RKO (cell line): ENCODE measurements at places on chromosomes 7 and 10.

DNA sequence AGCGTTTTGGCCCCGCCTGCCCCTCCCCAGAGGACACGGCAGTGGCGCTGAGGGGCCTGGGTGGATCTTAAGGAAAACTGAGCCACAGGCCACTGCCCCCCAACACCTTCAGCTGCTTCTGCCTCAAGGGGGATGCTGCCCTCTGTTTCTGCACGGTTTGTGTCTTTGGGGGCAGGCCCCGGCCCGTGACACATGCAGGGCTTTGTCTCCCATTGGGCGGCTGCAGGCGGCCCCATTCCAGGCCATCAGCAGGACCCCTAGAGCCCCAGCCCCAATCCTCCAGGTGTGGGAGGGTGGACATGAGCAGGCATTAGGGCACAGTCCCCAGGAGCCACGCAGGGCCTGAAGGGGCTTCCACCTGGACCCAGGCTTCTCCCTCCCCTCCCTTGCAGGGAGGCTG, 25.3 kb upstream of the PPP2R2D start:
- no peak for DNase-seq

- DNase-seq: no peak
Observed at GRCh38 chr10:76632767-76633051, 1004.9 kb downstream of the KCNMA1 start.

- no peak for DNase-seq
Observed at GRCh38 chr7:50379082-50379481, 71.1 kb downstream of the FIGNL1 start.

- no peak for DNase-seq
Observed at GRCh38 chr10:16662923-16663322, 141.2 kb upstream of the C1QL3 start.

DNA sequence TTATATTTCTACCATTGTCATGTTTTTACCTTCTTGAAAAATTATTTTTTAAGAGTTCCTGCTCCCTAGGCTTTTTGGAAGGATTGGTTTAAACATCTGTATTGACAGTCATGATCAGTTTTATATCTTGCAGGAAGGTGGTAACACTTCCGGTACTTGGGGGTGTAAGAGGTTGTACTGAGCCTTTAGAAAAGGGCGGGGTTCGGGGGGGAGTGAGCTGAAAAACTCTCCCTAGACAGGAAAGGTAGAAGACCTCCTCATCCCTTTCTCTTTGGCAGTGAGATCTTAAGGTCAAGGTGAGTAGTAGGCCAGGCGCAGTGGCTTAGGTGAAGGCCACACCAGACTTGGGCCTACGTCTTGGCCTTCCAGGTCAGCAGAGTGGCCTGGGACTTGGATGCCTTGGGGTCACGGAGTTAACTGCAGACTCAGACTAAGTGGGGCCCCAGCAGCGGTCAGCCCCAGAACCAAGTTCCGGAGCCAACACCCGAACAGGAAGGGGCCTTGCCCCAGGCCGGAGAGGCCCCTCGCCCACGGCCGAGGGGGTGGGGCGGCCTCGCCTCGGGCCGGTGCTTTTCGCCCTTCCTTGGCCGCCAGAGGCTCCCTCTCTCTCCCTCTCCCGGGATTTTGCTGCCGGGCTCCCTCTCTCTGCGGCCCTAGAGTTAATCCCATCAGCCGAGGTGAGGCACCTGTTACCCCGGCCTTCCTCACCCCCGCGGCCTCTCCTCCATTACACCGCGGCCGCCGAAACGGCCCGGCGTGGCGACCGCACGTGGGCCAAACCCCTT, at the start of gene PPP1R9A:
PPP1R9A (plus strand) TSS at position 569 of the 785 bp plus-strand sequence. CDS start 2,520 bp downstream, outside the sequence.
- peak; percentile 82 for DNase-seq

- DNase-seq: no peak
Observed at GRCh38 chr7:107128748-107129147, 40.1 kb upstream of the HBP1 start.

DNA sequence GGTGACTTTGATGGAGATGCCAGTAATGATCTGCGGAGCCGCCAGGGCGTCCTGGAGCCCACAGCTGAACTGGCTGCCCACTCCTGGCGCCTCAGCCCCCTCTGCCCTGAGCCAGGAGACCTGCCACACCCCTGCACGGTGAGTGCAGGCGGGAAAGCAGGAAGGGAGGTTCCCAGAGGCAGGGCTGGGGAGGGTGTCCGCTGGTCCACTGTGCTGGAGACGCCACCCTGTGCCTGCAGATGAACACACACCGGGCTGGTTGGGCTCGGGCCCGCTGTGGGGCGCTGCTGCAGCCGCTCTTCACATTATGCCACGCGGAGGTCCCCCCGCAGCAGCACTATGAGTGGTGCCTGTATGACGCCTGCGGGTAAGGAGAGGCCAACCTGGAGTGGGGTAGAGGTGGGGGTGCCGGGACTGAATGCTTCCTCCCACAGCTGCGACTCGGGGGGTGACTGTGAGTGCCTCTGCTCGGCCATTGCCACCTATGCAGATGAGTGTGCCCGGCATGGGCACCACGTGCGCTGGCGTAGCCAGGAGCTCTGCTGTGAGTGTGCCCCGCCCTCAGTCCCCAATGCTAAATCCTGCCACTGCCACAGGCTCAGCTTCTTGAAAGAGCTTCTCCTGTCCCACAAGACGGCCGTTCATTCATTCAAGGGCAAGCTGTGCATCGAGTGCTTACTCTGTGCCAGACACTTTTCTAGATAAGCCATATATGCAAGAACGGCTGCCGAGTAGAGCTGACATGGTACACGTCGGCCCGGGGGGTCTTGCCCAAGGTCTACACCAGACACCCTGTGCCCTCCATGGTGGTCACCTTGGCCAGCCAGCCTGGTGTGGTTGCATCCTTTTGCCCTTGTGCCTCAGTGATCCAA, 14.3 kb upstream of the ZNF467 start:
- no peak for DNase-seq

DNA sequence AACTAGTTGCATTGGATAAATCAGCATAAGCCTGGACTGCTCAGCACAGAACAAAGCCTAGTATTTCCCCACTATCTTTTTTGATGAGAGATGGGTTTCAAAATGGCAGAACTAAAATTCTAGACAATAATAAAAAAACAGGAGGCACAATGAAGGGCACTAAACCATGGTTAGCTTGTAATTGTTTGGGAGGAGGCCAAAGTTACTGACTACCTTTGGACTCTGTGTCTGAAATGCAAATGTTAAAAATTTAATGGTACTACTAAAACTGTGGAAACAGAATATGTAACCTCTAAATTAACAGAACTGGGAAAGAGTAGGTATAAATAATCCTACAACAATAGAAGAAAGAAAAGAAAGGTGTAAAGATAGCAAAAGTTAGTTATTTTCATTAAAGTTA, 13.0 kb downstream of the ADAM12 start:
- DNase-seq: no peak

DNA sequence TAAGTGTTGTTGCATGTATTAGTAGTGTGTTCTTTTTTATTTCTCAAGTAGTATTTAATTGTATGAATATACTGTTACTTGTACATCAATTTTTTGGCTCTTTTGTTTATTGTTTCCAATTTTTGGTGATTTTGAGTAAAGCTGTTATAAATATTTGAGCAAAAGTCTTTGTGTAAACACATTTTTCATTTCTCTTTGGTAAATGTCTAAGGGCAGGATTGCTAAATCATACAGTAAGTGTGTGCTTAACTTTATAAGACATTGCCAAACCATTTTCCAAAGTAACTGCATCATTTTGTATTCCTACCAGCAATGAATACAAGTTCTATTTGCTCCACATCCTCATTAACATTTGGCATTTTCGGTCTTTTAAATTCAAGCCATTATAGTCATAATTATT, 92.8 kb downstream of the ICA1 start:
- DNase-seq: no peak

DNA sequence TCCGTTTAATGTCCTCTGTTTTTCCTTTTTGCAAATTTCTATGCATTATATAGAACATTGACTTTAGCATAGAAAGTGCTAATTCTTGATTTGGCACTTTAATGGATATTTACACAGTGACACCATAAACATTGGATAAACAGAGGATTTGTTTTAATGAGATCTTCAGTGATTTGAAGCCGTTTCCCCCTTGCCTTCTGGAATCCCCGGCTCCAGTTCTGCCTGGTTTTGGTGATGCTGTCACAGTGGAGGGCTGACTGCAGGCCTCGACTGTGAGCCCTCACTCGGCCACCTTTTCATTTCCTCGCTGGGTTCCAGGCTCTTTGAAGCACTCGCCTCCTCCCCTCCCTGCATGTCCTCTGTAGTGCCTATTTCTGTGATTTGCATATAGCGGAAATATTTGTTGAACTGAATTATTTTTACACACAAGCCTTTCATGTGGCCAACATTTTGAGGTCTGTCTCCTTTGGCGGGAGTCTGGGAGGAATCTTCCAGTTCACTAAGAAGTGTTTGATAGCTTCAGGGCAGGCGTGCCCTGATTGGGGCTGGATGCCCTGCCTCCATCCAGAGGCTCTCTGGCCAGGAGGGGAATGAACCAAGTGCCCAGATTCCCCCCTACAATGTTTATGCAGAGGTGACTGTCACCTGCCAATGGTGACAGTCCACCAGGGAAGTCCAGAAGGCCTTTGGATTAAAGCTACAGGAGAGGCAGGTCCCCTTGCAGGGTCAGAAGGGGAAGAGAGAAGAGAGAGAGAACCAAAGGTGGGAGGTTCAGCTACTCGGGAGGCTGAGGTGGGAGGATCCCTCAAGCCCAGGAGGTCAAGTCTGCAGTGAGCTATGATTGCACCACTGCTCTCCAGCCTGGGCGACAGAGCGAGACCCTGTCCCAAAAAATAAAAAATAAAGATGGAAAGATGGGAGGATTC, 67.5 kb downstream of the CUX1 start:
- no peak for DNase-seq

- DNase-seq: no peak
Observed at GRCh38 chr10:51630640-51631005, 68.8 kb downstream of the CSTF2T start.

- no peak for DNase-seq
Observed at GRCh38 chr10:451021-451471, 238.4 kb downstream of the DIP2C start.

- DNase-seq: no peak
Observed at GRCh38 chr7:9200626-9201025, 767.2 kb downstream of the NXPH1 start.

DNA sequence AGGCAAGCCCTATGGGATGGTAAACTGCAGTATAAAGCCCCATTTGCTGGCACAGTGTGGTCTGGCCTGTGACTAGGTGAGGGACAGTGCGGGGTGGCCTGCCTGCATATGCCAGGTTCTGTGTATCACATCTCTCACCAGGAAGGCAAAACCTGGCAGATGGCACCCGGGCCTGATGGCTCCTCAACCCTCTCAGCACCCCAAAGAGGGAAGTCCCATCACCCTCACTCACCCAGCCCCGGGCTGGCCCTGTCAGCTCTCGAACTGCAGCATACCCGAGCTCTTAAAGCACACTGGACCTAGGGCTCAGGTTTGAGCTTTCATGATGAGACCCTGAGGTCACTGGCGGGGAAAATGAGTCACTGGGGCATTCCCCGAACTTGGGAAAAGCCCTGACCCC, 130.5 kb downstream of the LHPP start:
- DNase-seq: no peak

DNA sequence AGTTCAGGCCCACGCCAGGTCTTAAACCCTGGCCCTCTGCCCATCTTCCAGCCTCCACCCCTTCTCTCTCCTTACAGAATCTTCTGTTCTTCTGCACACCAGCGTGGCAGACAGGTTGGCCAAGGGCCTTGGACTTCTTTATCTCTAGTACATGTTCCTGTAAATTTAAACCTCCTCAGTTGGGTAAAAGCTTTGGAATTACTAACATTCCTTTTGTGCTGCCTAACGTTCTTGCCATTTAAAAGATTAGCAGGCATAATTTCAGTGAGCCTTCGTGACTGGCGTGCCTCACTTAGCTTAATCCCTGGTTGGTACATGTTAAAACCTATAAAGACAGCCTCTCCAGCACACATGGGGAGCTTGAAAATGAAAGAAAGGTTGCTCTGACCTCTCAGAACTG, 192.2 kb downstream of the CUX1 start:
- DNase-seq: no peak

DNA sequence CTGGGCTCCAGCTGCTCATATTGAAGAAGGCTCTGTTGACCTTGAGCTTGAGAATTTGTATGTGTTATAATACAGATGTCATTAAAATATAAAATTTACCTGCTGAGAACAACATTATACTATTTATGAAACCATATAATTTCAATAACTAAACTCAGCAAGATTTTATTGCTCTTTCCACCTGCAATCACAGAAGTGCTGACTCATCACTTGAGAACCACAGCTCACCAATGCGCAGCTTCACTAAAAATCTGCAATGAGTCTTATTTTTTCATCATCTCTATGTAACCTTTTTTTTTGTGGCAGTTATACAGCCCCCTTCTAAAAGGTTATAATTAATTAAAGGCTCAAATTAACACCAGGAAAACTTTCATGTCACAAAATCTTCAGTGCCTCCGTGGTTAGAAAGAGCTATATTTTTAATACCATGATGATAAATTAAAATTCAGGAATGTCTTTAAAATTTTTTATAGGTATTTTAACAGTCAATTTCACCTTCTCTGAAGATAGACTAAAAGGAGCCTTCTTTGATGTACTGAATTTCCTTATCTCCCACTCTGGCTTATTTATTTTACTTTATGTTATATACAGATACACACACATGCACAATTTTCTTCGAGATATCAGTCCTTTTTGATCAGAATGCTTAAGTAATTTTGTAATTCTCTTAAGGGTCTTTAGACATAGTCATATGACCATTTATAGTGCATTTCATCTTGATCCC, 102.7 kb downstream of the EVX1 start:
- no peak for DNase-seq
